ENCODE measurements at places on chromosomes 6 and 20.

GRCh38 chr6:71967436-71967835, 81.1 kb downstream of the RIMS1 start:
- no peak for DNase-seq

DNA sequence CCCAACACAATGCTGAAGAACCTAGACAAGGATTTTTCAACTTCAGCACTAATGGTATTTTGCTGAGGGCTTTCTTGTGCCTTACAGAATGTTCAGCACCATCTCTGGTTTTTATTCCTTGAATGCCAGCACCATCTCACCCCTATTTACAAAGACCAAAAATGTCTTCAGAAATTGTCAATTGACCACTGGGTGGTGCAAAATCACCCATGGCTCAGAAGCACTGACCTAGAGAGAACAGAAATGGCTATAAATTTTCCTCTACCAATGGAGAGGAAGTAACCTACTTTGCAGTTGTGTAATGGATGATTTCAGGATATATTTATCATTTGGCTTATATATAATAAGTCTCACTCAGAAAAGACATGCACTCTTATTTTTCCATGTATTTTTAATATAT, 431.0 kb upstream of the IRAK1BP1 start:
- no peak for DNase-seq

DNA sequence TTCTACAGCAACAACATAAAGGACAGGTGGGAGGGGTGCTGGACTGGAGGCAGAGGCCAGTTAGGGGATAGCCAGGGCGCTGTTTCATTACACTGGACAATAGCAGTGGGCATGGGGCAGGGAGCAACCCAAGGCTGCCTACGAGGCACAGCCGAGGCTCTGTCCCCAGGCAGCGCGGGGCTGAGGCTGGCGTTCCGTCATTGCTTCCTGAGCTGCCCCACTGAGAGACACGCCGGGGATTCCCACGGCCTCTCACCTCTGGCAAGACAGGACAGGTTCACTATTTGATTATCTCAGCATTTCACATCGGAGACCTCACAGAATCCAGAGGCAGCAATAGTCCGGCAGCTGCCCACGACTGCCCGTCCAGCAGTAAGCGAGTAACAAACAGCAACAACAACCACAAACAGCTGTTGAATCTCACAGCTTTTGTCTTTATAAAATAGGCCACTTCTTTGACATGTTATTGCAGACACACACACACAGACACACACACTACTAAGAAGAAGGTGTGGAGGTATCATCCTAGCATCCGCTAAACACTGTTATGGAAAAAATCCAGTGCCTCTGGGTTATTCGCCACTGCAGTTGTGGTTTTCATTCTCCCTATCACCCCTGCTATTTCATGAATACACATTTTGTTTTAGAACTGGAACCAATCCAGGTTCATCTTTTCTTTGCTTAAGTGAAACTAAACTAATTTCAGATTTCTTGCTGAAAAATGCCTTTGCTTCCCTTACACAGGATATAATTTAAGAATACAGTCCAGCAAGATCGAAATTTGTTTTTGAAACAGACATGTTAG, 19.5 kb downstream of the KIF25 start:
- no peak for DNase-seq

DNA sequence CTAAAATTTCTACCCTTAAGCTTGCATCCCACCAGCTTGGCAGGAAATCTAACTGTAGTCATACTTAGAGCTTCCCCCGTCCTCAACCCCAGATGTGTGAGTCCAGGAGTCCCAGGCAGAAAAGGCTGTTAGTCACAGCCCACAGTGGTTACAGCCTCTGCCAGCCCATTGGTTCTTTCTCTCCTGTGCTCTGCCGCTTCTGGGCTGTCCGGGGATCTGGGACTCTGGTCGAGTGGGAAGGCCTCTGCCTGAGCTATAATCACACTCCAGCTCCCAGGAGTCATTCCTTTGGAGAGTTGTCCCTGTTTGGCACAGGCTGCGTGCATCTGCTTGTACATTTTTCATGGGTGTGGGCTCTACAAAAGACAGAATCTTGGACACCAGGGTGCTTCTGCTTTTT, 45.6 kb upstream of the FYN start:
- DNase-seq: no peak

GRCh38 chr20:34215711-34216381, 25.4 kb upstream of the ASIP start:
- DNase-seq: peak; percentile 35

DNA sequence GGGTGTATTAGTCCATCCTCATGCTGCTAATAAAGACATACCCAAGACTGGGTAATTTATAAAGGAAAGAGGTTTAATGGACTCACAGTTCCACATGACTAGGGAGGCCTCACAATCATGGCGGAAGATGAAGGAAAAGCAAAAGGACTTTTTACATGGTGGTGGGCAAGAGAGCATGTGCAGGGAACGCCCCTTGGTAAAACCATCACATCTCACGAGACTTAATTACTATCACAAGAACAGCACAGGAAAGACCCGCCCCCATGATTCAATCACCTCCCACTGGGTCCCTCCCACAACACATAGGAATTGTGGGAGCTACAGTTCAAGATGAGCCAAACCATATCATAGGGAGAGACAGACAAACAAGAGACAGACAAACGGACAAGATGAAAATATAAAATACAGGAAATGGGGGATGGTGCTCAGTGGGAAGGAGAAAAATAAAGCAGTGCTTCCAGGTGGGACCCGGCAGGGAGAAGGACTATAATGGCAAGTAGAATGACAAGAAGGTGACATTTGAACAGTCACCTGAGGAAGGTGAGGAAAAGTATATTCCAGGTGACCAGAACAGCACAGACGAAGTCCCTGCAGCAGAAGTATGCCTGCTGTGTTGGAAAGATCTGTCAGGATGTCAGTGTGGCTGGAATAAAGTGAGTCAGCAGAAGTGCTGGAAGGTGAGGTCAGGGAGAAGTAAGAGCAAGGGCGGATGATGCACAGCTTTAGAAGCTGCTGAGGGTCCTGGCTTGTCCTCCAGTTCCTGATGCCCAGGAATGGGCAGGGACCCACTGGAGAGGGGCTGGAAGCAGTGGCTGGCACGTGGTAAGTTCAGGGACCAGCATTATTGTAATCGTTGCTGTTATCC, 61.1 kb downstream of the SLC2A10 start:
- DNase-seq: no peak

DNA sequence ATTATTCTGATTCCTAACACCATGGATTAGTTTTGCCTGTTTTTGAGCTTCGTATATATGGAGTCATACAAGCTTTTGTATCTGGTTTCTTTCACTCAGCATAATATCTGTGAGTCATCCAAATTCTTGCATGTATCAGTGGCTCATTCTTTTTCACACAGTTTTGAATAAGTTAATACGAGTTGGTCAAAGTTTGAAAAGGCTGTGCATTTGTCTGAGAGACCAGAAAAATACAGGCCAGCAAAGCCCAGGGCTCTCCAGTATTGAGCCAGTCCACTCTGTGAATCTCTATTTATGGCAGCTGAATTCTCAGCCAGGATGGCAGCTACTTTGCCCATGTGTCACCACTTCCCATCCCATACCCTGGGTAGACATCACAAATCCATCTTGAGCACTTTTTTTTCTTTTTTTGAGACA, 7.2 kb upstream of the CHMP4B start:
- DNase-seq: no peak

GRCh38 chr6:75275067-75275466, 9.5 kb downstream of the TMEM30A start:
- no peak for DNase-seq

DNA sequence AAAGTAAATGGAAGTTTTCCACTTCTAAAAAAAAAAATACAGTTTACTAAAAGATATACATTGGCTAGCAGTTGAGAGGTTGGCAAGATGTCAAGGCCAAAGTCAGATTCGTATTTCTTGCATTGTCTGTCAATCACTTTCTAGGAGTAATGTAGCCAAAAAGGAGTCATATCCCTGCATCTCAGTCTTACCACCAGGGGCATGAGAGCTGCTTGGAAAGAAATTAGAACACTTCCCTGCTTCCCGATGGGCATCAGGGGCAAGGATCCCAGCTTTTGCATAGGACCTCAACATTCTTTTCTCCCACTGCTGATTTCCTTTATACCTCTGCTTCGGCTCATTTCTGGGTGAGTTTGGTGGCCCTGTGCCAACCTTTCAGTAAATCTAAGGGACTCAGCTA, 581.0 kb upstream of the MAP3K7 start:
- DNase-seq: no peak

- no peak for DNase-seq
Observed at GRCh38 chr20:45821947-45822346, 5.2 kb downstream of the TNNC2 start.

- no peak for DNase-seq
Observed at GRCh38 chr20:44481719-44482416, 6.2 kb downstream of the TTPAL start.

- no peak for DNase-seq
Observed at GRCh38 chr6:166957087-166957804, 896 bp upstream of the RNASET2 start.

- no peak for DNase-seq
Observed at GRCh38 chr6:157030755-157031154, 253.6 kb downstream of the ARID1B start.

DNA sequence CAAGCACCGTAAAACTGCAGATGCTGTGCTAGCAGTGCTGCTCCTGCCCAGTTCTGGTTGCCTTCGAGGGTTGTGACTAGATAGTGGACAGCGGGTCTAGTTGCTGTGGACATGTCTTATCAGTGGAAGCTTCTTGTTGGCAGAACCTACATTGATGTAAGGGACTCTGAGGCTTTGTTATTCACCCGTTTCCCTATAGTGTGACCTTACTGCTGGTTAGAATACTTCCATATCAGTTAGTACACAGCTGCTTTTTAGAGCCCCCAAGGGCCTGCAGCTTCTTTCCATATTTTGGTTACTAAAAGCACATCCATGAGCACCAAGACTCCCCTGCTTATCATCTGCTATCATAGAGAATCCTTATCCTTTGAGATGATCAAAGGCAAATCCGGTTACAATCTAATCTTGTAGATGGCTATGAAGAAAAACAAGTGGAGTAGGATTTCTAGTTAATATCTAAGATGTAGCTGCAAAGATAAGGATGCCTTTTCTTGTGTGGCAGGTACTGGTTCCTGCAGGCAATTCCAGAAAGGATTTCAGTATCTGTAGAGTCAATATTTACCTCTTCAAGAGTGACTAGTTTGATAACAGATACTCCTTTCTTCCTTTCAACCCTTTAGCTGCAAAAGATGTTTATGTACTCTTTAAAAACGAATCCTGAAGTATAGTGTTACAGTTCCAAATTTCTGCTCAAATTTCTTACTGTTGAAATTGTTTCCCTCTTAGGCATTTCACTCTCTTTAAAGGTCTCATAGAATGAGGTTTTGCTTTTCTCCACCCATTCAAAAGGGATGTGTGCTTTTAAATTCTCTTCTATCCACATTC, 163.6 kb downstream of the JARID2 start:
- DNase-seq: no peak

DNA sequence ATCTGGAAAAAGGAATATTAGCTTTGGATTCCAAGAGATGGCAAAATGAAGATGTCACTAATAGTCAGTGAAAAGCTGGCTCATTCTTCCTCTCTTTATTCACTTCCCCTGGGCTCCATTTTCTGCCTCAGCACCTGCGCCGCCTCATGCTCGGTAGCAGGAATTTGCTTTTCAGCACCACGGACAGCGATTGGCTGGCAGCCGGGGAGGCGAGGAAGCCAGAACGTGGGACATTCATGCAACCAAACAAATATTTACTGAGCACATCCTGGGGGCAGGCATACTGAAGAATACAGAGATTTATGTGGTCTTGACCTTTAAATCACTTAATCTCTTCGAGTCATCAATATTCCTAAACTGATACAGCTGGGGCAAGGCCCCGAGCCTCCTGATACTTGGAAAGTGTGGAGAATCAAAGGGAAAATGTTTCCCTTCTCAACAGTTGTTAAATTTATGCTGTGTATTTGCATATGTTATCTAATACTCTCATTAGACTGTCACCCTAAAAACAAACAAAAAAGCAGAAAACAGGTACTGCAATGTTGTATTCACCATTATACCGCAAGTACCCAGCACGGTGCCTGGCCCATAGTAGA, 12.1 kb upstream of the PDYN start:
- peak; percentile 35 for DNase-seq

DNA sequence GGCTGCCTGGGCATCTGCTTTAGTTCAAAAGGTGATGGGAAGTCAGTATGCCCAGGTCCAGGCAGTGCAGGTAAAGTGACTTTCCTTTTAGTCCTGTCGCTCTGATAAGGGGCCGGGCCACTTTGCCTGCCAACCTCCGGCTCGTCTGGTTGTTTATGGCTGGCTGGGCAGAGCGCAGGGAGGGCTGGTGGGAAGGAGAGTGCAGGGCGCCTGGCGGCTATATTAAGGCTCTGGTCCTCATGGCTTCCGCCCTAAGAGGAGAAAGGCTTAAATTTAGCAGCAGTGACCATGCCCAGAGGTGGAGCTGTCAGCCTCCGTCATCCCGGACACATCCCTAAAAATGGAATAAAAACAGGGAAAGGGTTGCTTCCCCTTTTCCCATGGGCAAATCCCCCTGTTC, 14.6 kb downstream of the GATA5 start:
- DNase-seq: no peak

DNA sequence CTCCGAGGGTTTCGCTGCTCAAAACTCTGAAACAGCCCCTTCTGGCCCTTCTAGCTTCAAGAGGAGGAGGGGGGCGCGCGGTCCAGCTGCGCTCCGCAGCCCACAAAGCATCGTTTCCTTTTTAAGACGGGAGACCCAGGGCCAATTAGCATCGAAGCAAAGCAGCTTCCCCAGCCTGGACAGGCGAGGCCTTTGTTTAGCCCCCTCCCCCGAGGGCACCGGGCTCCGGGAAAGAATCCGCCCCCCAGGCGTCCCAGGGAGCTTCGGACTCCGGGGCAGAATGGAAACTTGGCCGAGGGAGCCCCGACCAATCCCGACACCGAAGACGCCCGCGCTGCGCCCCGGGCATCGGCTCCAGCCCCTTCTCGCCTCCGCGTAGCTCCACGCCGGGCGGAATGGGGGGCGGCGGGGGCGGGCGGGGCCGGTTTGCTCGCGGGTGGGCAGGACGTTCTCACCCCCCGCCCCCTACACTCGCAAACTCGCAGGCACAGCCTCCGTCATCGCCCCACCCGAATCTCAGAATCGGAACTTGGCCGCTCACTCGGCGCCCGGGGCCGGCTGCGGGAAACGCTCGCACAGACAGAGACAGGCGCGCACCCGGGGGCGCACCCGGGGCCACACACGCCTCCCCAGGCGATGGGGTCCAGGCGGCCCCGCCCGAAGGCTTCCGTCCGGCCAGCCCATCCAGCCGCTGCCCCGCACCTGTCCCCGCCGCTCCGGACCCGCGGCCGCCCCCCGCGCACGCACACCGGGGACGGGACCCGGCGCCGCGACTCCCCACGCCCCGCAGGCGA, 628 bp downstream of the NKAIN4 start:
- DNase-seq: no peak

DNA sequence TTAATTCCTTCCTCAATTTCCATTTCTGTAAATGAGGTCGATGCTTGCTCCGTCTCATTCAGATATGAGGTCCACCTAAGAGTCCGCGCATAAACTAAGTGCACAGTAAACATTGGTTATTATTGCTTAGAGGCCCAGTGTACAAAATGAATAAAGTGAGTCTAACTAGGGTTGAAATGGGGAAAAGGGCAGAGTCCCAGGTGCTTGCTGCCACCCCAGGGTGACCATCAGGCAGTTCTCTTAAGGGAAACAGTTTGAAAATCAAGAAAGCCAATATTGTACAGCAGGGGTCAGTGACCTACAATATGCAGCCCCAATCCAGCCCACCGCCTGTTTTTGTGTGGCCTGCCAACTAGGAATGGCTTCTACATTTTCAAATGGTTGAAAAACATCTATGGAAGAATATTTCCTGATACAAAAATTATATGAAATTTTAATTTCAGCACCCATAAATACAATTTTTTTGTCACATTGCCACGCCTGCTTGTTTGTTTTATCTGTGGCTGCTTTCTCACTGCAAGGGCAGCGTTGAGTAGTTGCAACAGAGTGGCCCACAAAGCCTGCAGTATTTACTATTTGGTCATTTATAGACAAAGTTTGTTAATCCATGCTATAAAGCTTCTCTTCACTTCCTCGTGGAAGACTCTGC, 43.3 kb downstream of the SLC13A3 start:
- DNase-seq: no peak

All from activated T-cell treated with anti-CD3 and anti-CD28 coated beads for 24 hours (primary cell).